Nasal cavity respiratory epithelium epithelial cell of viscerocranial mucosa (primary cell): ENCODE measurements at places on chromosomes 5 and 9. TPM values are rescaled to one million over a fixed set of nuclear protein-coding genes. Genes with fewer than 3 reads are reported as not detected.

The CSF2 gene
- total RNA-seq: 0.50 TPM in 1 of 2 replicates, not detected in the other

The RANBP17 gene
- 5.5 and 14.3 TPM in 2 replicates for total RNA-seq

The PCDHGA5 gene
- total RNA-seq: under 0.01 and 0.64 TPM in 2 replicates

The CDH9 gene
- total RNA-seq: not detected in 2 replicates

The SLC46A2 gene
- total RNA-seq: not detected in 2 replicates

The SLC26A2 gene
- total RNA-seq: 4.1 and 18.6 TPM in 2 replicates

The TMC1 gene
- total RNA-seq: 0.71 and 1.0 TPM in 2 replicates

The SLC36A3 gene
- total RNA-seq: not detected in 2 replicates

The PALM2AKAP2 gene
- total RNA-seq: 2.7 and 14.2 TPM in 2 replicates

The MAPK9 gene
- total RNA-seq: 20.8 and 35.7 TPM in 2 replicates

The NCS1 gene
- total RNA-seq: 24.6 and 50.8 TPM in 2 replicates

The TNFSF8 gene
- not detected in 2 replicates for total RNA-seq

The ANP32B gene
- total RNA-seq: 13.0 and 29.1 TPM in 2 replicates

The SPAG8 gene
- total RNA-seq: 0.14 TPM in 1 of 2 replicates, not detected in the other

The LCN10 gene
- total RNA-seq: not detected in 2 replicates

The CAVIN4 gene
- total RNA-seq: 0.34 and 0.43 TPM in 2 replicates

The ZNF169 gene
- 2.4 and 3.1 TPM in 2 replicates for total RNA-seq

The PHF24 gene
- 0.14 and 0.68 TPM in 2 replicates for total RNA-seq

The SAXO1 gene
- under 0.01 TPM in 1 of 2 replicates, not detected in the other for total RNA-seq

The AK1 gene
- 20.5 and 33.5 TPM in 2 replicates for total RNA-seq

The AK8 gene
- 0.21 and 0.34 TPM in 2 replicates for total RNA-seq

The CYLC2 gene
- not detected in 2 replicates for total RNA-seq

The BAAT gene
- total RNA-seq: under 0.01 and 0.07 TPM in 2 replicates

The ABO gene
- 0.14 TPM in 1 of 2 replicates, not detected in the other for total RNA-seq

The C5orf52 gene
- total RNA-seq: not detected in 2 replicates

The CA9 gene
- 0.68 and 7.5 TPM in 2 replicates for total RNA-seq

The SPINK7 gene
- total RNA-seq: 1.9 and 37.3 TPM in 2 replicates

The SLC23A1 gene
- under 0.01 TPM in 1 of 2 replicates, not detected in the other for total RNA-seq

The ORM2 gene
- not detected in 2 replicates for total RNA-seq

The PTPA gene
- 50.9 and 68.9 TPM in 2 replicates for total RNA-seq

The PCDHGB6 gene
- 0.68 and 4.0 TPM in 2 replicates for total RNA-seq

The LRRC14B gene
- not detected in 2 replicates for total RNA-seq

The GHR gene
- total RNA-seq: 2.1 and 4.6 TPM in 2 replicates

The GFI1B gene
- total RNA-seq: not detected in 2 replicates

The OBP2B gene
- not detected in 2 replicates for total RNA-seq

The EIF4E1B gene
- total RNA-seq: not detected in 2 replicates

The STKLD1 gene
- total RNA-seq: under 0.01 and 0.07 TPM in 2 replicates

The MSX2 gene
- total RNA-seq: 0.21 and 1.7 TPM in 2 replicates

The TMEM174 gene
- total RNA-seq: not detected in 2 replicates

The F12 gene
- 4.4 and 9.8 TPM in 2 replicates for total RNA-seq

The NDUFA8 gene
- 35.5 and 46.3 TPM in 2 replicates for total RNA-seq

The CDX1 gene
- not detected in 2 replicates for total RNA-seq

The SPINK13 gene
- total RNA-seq: not detected in 2 replicates

The RXFP3 gene
- not detected in 2 replicates for total RNA-seq

The LCN2 gene
- 49.6 and 128 TPM in 2 replicates for total RNA-seq

The PCDHB11 gene
- 0.34 and 0.85 TPM in 2 replicates for total RNA-seq

The LPCAT1 gene
- total RNA-seq: 19.1 and 48.8 TPM in 2 replicates

The SHC3 gene
- under 0.01 and 0.78 TPM in 2 replicates for total RNA-seq

The PCDHGA3 gene
- total RNA-seq: under 0.01 and 0.36 TPM in 2 replicates

The IFNA7 gene
- not detected in 2 replicates for total RNA-seq

The ROPN1L gene
- 0.07 TPM in 1 of 2 replicates, not detected in the other for total RNA-seq

The TMEM252 gene
- not detected in 2 replicates for total RNA-seq

The NTNG2 gene
- total RNA-seq: not detected in 2 replicates

The TRIP13 gene
- total RNA-seq: 1.00 and 1.0 TPM in 2 replicates

The PRRX2 gene
- total RNA-seq: under 0.01 and 0.14 TPM in 2 replicates
